ENCODE measurements at places on chromosomes 16 and 17. TPM values are rescaled to one million over a fixed set of nuclear protein-coding genes. Genes with fewer than 3 reads are reported as not detected.

DNA sequence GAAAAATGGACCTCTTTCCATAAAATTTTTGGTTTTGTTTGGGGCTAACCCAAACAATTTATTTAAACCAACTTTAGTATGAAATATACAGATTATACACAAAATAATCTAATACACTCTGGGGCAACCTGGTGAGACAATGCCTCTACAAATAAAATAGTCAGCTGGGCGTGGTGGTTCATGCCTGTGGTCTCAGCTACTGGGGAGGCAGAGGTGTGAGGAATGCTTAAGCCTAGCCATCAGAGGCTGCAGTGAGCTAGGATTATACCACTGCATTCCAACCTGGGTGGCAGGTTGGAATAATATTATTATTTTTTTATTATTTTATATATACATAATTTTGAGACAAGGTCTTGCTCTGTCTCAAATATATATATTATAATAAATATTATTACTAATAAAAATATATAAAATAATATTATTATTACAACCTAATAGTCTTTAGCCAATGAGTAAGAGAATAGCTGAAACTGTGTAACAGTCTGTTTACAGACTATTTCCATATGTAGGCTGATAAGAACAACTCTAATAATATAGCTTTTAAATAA lies 50.5 kb downstream of the GLG1 start:
- no peaks in the 10 kb centered on the region for H3K36me3 ChIP-seq
- no peaks in the 10 kb centered on the region for H3K27me3 ChIP-seq
- peaks cover 19% of the 10 kb centered on the region for H3K4me1 ChIP-seq
- H3K4me3 ChIP-seq, result no peak overlapping the region
- DNase-seq, result no peak

DNA sequence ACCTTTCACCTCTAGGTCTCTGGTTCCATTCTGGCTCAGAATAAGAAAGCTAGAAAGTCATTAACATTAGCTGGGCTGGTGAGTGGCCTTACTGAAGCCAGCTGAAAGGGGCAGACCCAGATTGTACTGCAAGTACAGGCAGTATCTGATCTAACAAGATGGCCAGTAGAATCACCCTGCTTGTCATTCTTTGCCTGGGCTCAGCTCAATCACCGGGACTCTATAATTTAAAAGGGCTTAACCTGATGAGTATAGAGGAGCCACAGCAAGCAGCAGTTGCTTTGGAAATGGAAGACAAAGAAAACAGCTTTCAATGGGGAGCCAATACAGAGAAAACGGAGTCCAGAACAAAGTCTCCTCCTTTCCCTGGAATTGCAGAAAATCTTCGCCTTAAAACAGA lies 13.6 kb downstream of the CDH8 start:
- no peaks in the 10 kb centered on the region for H3K27me3 ChIP-seq
- H3K4me1 ChIP-seq, result no peaks in the 10 kb centered on the region
- H3K27ac ChIP-seq, result no peak overlapping the region
- no peak for DNase-seq
- H3K4me3 ChIP-seq, result no peak overlapping the region

The PSMD11 gene
- 187 TPM for total RNA-seq

DNA sequence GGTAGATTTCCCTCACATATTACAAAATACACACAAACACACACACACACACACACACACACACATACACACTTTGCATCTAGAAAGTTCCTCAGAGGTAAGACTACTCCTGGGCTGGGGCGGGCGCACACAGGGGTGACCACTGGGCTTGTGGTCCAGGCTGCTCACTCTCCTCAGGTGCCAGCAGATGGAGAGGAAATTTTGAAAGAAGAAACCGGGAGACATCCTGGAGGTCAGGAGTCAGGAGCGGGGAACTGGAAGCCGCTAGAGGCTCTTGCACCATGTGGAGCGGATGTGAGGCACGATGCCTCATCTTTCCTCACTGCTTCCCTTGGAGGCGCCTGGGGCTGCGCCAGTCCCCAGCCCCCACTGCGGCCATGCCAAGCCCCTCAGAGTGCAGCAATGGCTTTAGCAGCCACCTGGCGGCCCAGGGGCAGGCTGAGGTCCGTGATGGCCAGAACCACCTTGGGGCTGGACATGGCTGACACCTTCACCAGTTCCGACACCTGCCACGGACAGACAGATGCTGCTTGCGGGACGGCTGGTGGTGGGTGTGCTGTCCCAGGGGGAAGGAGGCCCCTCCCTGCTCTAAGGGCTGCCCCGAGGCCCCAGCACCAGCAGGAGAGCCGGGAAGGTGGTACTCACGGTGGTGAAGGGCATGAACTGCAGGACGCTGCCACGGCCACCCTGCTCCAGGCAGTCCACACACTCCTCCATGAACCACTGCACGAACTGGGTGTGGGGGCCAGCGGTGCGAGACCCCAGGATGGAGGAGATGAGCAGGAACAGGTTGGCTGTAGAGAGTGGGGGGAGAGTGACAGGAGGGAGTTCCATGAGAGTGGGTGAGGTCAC lies 4.1 kb downstream of the CSF3 start:
- no peak overlapping the region for H3K4me3 ChIP-seq
- H3K36me3 ChIP-seq, result peaks cover 12% of the 10 kb centered on the region
- H3K4me1 ChIP-seq, result no peaks in the 10 kb centered on the region
- DNase-seq, result no peak
- H3K27me3 ChIP-seq, result no peaks in the 10 kb centered on the region
- H3K27ac ChIP-seq, result no peak overlapping the region

The GFAP gene
- not detected for total RNA-seq

DNA sequence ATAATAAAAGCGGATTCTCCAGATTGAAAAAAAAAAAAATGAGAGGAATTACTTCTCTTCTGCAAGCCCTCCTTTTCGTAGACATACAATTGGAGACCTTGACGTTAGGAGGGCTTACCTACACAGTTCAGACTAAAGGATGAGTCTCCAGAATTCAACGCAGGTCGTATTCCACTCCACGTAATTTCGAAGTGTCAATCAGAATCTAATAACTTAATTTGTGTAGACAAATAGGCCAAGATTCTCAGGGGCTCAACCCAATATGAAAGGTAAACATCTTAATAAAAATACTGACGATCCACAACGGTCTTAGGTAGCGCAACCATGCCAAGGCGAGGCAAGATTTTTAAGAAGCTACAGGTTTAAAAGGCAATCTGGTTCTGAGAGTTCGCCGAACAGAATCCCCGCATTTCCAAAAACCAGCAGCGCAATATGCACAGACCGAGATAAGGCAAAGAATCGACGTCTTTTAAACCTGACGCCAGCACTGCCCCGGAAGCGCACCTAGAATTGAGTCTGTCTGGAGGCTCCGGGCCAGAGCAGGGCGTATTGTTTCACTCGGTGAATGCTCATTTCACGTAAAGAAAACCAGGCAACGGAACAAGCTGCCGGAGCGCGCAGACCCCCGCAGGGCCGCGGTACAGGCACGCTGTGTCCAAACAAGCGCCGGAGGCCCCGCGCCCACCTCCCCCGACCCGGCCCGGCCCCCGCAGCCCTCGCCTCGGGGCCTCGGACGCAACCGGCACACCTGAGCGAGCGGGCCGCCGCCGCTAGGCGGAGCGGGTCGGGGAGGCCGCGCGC lies 623 bp downstream of the MBTPS1 start:
- H3K27me3 ChIP-seq, result no peaks in the 10 kb centered on the region
- H3K27ac ChIP-seq, result peak overlapping the region; percentile 87
- peaks cover 23% of the 10 kb centered on the region for H3K4me1 ChIP-seq
- peak overlapping the region; percentile 86 for H3K4me3 ChIP-seq

GRCh38 chr17:789160-789840 lies 7.1 kb downstream of the MRM3 start:
- H3K36me3 ChIP-seq, result peaks cover 35% of the 10 kb centered on the region
- no peaks in the 10 kb centered on the region for H3K27me3 ChIP-seq
- no peak overlapping the region for H3K4me3 ChIP-seq
- no peak overlapping the region for H3K27ac ChIP-seq

The HOXB4 gene
- 3.7 TPM for total RNA-seq

The PARN gene
- 45.9 TPM for total RNA-seq

- no peaks in the 10 kb centered on the region for H3K4me1 ChIP-seq
- H3K36me3 ChIP-seq, result no peaks in the 10 kb centered on the region
- no peaks in the 10 kb centered on the region for H3K27me3 ChIP-seq
- no peak overlapping the region for H3K27ac ChIP-seq
- H3K4me3 ChIP-seq, result no peak overlapping the region
Measured at GRCh38 chr17:50176559-50177357, 11.0 kb downstream of the SGCA start.

The CNTD1 gene
- not detected for total RNA-seq

DNA sequence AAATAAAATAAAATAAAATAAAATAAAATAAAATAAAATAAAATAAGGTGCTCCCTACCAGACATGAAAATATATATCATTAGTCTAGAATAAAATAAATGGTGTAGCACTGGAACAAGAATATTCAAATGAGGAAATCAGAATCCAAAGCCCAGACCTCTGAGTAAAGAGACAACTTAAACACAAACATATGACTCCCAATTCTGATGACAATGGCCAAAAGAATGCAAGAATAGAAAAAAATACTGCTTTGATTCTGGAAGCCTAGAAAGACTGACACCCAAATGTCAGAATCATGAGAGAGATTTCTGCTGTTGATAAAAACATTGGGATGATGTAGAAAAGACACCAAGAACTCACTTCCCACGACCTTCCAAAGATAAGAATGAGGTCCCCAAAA lies 27.9 kb downstream of the MYOCD start:
- H3K27ac ChIP-seq, result no peak overlapping the region
- no peaks in the 10 kb centered on the region for H3K36me3 ChIP-seq
- no peak for DNase-seq
- no peak overlapping the region for H3K4me3 ChIP-seq

- no peaks in the 10 kb centered on the region for H3K4me1 ChIP-seq
- H3K27ac ChIP-seq, result no peak overlapping the region
Measured at GRCh38 chr17:58684003-58684402, 7.8 kb downstream of the TEX14 start.

DNA sequence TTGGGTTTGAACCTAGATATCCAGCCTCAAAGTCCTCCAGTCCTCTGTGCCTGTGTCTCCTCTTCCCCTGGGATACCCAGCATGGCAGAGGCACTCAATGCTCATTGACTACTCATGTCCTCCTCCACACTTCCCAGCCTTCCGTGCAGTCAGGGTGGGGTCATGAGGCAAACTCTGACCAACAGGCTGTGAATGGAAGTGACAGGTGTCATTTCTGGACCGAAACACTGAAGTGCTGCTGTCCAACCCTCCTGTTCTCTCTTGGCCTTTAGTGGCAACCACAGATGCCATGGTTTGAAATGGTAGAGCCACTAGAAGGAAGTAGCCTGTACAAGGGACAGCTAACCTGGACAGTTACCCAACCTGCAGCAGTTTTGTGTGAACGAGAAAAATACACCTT lies 46.7 kb upstream of the MAP3K14 start:
- peaks cover 4% of the 10 kb centered on the region for H3K27me3 ChIP-seq
- H3K36me3 ChIP-seq, result no peaks in the 10 kb centered on the region
- H3K27ac ChIP-seq, result no peak overlapping the region

The PITPNC1 gene
- total RNA-seq, result 45.1 TPM

DNA sequence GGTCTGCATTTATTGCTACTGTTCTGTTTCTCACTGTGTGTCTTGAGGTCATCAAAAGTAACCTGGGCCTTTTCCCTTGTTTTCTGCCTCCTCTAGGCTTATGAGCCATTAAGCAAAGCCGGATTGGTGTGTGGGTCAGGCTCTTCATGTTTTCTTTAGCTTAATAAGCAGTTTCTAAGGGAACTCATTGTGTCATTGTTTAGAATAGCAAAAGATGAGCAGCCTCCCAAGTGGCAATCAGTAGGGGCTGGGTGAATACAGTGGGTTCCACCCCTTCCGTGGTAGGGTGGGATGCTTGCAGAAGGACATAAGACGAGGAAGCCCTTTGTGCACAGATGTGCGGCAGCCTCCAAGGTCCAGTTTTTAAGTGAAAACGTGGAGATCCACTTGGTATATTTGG lies 34.5 kb downstream of the ABCC1 start:
- no peak overlapping the region for H3K4me3 ChIP-seq
- no peak for DNase-seq
- peaks cover 12% of the 10 kb centered on the region for H3K4me1 ChIP-seq
- H3K36me3 ChIP-seq, result no peaks in the 10 kb centered on the region
- H3K27ac ChIP-seq, result no peak overlapping the region
- H3K27me3 ChIP-seq, result no peaks in the 10 kb centered on the region

DNA sequence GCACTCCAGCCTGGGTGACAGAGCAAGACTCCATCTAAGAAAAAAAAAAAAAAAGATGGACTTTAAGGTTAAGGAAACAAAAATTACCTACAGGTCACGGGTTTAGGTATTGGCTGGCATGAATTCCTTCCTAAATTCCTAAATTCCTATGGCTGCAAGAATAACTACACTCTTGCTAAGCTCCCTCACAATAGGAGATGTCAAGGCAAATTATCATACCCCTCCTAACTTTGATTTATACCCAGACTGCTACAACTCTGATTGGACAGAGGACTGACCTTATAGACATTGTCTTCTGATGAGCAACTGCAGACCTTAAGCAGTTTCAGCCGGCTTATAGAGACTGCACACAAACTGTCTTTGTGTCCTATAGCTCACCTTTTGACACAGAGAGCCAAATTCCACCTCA lies 25.1 kb upstream of the TMC7 start:
- DNase-seq, result no peak
- H3K27ac ChIP-seq, result no peak overlapping the region
- peaks cover 5% of the 10 kb centered on the region for H3K4me1 ChIP-seq
- no peaks in the 10 kb centered on the region for H3K36me3 ChIP-seq

DNA sequence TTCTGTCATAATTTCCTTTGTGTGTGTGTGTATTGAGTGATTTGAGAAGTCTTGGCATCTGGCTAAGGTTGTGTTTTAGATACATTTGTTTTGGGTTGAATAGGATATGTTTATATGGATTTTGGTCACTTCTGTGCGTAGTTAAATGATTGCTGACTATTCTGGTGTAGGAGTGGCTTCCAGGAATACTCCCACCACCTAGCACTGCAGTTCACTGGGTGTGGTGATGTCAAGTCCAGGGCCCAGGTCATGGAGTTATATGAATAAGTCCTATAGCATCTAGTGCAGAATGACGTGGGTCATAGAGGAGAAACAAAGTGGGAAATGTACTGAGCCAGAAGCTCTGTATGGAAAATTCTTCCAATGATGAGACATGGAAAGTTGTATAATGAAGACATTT lies 465.4 kb upstream of the CCL2 start:
- no peaks in the 10 kb centered on the region for H3K27me3 ChIP-seq
- no peaks in the 10 kb centered on the region for H3K4me1 ChIP-seq
- no peak overlapping the region for H3K27ac ChIP-seq
- DNase-seq, result no peak
- H3K36me3 ChIP-seq, result no peaks in the 10 kb centered on the region

The BAHCC1 gene
- not detected for total RNA-seq

The CDK3 gene
- total RNA-seq, result 5.5 TPM

DNA sequence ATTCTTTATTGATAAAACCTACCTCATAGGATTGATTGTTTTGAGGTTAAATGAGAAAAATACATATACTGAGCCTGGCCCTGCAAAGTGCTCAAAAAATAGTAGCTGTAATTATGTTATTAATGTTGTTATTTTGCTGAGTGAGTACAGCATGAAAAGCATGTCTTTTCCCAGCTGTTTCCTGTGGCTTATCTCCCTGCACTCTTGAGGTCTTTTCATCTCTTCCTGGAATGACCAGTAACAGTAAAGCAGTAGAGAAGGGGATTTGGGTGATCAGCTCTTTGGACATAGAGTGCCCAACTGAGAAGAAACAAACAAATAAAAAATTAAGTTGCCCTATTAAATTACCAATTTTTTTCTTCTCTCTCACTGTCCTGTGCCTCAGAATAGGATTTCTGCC lies 53.7 kb downstream of the NFAT5 start:
- no peak overlapping the region for H3K4me3 ChIP-seq
- no peak for DNase-seq
- H3K27ac ChIP-seq, result no peak overlapping the region
